ENCODE measurements at places on chromosomes 2 and 18.

DNA sequence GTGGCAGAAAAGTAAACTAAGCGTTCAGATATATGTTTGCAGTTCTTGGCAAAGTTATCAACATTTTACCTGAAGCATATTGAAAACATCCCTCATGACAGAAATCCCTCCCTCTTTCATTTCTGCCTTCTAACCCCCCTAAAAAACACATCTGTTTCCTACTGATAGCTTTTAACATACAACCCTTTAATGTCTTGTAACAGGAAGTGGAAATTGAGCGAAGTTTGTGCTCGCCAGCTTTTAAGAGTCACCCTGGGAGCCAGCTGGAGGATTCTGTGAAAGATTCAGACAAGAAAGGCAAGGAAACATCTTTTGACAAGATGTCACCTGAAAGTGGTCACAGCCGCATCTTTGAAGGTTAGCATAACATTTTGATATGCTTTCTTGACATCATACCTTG lies 247.4 kb downstream of the XIRP2 start:
- no peak for DNase-seq

DNA sequence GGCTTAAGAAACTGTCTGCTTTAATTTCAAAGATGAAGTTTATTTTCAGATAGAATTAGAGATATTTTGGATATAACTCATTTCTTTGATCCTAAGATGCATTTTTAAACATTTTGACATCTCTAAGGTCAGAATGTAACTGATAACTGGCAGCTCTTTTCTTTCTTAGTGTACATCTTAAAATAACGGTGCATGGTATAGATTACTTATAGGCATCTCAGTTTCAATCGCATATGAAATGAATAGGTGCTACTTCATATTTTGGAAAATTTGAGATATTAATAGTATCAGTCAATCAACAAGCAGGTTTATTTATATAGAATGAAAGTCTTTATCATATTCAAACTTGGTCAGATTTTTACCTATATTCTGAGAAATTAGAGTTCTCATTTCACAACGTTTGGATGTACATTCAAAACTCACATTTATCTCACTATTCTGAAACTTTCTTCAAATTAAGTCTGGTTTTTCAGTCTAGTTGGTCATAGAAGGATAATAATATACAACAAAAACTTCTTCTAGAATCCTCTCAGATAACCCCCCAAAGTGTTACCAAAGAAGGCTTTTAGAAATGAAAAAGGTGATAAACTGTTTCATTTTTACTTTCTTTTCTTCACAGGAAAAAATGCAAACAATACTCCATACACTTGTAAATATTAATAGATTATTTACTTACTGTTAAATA lies 122.8 kb upstream of the WDSUB1 start:
- DNase-seq = no peak

- DNase-seq = no peak
These were observed 64.8 kb upstream of the PID1 start for GRCh38 chr2:229335877-229336346.

- no peak for DNase-seq
These were observed 23.4 kb downstream of the FBLN7 start for GRCh38 chr2:112161431-112162145.

DNA sequence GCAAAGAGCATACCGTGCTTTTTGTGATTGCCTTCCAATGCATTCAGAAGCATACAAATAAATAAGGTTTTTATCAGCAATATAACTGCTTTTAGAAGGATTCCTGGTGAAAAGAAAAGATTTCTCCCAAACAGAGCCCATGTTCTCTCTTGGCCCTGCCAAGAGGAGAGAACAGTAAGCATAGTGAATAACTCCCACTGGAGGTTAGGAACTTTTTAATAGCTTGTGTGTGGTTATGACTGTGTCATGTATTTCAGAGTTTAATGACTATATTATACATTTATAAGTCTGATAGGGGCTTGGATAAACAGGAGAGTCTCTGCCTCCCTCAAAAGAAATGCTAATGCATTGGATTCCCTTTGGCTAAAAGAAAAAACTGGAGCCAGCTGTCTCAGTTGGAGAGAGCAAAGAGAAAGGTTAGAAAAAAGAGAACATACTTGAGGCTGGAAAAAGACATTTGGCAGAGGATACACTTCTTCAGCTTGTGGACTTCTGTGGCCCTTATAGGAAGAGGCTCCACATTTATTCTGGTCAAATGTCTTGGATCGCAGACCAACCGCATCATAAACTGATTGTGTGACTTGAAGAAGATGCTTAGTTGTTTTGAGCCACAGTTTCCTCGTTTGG lies 63.0 kb upstream of the SPRED2 start:
- no peak for DNase-seq

DNA sequence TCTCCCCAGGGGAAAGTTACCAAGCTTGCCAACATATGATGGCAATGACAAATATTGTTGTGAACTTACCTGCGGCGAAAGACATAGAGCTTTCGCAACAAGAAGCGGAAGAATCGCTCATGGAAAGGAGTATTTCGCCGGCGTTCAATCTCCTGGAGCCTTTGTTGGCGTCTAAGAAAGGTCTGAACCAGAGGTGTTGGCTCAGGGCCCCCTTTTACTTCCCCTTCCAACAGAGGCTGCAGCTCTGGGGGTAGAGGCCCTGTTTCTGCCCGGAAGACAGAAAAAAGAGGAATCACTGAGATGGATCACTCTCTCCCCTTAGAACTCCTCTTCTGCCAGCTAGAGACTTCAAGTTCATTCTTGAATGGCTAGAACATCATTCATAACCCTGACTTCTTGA lies 10.8 kb downstream of the GGCX start:
- no peak for DNase-seq

- DNase-seq = no peak
These were observed 28.9 kb downstream of the ZNF532 start for GRCh38 chr18:58893388-58894099.

DNA sequence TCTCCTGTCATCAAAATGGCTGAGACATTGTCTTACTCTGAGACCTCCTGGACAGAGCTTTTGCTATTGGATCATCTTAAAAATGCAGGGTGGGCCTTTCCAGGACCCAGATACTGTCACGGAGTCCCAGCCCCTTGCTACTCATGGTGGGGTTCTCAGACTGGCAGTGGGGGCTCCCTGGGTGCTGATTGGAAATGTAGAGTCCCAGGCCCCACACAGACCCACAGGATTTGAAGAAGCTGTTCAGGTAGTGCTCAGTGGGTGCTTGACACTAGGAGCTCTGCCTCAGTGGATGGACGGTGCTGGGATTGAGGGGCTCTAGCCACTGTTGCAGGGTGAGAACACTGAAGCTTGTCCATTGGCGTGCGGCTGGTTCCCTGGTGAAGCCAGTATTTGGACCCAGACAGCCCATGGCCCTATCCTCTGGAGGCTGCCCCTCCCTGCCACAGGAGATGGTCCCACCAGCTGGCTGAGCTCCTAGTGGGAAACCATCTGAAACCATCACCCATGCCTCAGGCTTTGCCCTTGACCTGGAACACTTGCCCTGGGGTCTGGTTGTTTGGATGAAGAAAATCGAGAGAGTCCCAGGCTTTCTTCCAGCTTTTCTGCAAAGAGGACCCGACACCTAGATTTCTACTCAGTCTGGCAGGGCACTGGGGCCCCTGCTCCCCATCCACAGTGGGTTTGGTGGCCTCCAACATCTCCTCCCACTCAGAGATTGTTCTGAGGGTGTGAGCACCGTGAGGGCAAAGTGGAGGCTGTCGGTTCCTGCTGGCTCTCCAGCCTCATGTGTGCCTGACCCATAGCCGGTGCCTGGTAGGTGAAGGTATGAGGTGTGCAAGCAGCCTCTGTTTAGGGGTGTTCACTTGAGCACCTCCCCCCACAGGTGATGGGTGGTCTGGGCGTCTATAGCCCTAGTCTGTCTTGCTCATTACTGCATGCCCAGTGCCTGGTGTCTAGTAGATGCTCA lies 30.1 kb downstream of the MROH2A start:
- DNase-seq = peak; percentile 22

- DNase-seq = no peak
These were observed 213.4 kb upstream of the STK17B start for GRCh38 chr2:196384729-196385128.

DNA sequence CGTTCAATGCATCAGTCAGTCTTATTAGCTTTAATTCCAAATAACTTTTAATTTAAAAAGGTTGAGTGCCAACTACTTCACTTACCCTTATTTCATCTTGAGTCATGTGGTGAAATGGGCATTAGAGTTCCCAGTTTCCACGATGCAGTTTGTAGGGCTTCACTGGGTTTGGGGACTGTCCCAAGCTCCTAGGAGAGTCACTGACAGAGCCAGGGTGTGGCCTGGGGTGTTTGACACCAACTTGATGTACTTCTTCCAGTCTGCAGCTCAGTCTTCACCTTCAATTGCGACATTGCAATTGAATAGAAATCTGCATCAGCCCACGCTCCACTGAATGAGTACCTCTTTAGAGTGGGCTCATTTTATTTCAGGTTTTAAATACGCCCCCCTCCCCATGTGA lies 165.3 kb downstream of the ARL4C start:
- no peak for DNase-seq

- no peak for DNase-seq
These were observed 1894.4 kb upstream of the LRRTM1 start for GRCh38 chr2:82198809-82199492.

GRCh38 chr18:52310651-52311050 lies 29.3 kb upstream of the DCC start:
- DNase-seq = no peak

DNA sequence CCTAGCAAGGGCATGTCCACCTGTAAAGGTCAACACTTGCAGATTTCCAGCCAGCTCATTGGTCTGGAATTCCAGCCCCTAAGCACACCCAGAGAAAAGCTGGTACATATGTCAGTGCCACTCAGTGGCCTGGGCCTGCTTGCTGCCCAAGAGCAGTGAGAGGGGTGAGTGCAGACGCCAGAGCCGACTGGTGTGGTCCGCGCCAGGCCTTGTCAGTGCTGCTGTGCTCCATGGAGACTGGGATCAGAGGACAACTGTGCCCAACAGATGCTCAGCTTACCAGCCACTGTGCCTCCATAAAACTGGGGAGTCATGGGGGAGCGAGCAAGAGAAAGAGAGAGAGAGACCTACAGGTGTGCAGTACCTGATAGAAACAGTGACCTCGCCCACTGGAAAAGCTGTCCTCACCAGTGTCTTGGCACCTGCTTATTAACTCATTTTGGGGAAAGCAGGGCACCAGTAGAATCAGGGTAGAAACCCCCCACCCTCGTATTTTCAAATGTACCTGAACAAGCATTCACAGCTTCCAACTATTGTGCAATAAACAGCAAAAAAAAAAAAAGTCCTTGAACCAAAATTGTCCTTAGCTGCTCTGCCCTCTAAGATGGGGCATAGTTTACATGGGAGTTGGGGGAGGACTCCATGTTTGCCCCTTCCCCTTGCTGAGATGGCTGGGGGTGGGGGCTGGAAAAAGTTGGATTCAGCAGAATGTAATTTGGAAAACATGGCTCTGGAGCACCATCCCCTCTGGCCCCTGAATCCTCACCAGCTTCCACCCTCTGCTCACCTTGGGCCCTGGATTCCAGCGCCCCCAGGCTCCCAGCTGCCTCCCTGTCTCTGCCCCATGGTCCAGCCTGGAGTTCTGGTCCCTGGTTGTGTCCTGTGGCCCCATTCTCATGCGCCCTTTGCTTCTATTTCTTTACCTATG lies 1.4 kb upstream of the SP140L start:
- no peak for DNase-seq

DNA sequence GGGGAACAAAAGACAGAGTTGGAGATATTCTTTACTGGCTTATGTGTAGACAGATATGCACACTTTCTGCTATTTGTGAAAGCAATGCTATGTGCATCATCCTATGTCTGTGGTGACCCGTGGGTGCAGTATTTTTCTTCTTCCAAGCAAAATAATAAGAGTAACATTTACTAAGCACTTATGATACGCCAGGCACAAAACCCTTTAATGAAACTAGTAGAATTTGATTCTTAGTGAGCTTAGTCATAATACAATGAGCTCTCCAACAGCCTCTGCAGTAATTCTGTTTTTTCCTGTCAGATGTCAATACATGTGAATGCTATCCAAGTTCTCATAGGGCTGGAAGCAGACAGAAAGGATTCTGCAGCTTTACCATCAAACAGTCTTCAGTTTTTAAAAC lies 130.6 kb downstream of the RAD51AP2 start:
- DNase-seq = no peak

GRCh38 chr18:48948112-48949049 lies 2.4 kb downstream of the SMAD7 start:
- no peak for DNase-seq

DNA sequence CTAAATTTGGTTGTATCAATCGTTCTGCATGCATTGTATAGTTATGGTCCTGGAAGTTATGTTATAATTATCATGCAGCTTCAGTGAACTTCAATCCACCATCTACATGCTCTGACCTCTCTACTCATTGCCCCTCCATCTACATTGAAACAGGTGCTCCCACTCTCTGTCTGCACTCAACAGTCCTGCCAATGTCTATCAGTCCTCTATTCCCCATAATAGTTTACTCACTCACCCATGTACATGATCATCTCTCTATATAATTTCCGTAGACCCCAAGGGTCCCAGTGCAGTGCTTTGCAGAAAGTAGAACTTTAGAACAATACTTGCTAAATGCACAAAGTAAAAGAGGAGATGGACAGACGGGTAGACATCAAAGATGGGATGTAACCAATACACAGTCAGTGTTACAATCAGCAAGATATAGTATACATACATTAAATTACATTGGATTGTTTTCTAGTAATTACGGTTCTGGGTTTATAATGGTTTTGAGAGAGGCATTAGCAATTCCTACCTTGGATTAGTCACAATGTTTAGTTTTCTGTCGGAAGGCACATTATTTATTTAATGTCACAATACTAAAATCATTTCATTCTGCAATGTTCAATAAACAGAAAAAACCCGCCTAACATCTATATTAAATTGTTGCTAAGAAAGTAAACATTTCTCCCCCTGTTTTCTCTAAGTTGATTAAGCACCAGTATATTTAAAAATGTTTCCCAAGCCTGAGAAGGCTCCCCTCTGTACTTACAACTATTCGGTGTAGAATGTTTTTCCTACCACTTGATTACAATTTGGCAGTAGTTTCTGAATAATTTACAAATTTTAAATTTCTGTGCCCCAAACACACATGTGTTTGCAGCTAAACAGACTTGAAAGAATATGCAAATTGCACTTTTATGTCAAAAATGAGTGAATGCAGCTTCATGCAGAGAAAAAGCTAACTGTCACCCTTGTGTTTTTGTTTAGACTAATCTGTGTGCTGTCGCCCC lies 94.4 kb upstream of the SIX2 start:
- no peak for DNase-seq

DNA sequence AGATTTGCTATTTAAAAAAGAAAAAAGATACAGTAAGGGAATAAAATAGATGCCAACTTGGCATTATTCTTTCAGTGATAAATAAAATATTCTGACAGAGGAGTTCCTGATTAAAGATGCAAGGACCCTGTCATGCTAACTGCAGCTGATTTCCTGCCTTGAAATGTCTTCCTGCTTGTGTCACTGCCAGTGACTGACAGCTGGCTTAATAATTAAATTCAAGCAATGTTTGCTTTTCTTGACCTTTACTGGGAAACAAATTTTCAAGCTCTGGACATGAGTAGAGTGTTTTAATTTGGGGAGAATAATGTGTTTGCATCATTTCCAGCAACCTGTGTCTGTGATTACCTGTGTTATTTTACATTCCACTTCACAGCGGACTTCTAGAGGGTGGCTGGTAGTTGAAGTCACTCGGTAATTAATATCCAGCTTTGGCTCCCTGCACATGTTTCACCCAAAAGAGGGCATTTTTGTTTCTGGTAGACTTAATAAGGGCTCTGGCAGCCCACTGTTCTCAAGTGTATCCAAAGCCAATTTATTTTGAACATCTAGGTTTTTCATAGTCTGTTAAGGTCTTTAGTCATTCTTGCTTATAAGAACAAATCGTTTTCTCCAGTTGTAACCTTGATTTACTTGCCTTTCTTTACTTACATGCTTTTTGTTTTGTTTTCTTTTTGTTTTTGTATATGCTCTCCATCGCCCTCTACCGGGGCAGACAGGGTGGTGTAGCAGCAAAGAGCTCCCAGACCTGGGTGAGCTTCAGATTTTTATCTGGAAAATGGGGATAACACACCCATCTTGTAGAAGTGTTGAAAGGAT lies 48.5 kb upstream of the PROKR1 start:
- no peak for DNase-seq
